Cortex of kidney (tissue), 1 donor: ENCODE measurements at places on chromosomes 7 and 10.

DNA sequence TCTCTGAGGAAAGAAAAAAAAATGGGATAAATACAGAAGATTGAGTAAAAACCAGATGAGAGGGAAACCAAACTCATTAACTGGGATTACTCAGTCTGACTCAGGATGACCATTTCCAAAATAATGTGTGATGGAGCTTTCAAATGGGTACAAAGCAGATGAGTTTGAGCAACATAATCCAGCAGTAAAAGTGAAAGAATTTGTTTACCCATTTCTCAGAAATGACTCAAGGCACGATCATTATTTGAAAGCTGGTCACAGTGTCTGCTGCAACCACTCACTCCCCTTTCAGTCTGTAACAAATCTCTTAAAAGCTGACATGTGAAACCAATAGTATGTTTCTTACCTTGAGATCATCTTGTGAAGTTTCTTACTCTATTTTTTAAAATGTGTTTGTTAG is 104.7 kb upstream of the KLF14 start:
- DNase-seq: no peak

GRCh38 chr7:132639983-132640382 is 63.7 kb upstream of the PLXNA4 start:
- no peak for DNase-seq

DNA sequence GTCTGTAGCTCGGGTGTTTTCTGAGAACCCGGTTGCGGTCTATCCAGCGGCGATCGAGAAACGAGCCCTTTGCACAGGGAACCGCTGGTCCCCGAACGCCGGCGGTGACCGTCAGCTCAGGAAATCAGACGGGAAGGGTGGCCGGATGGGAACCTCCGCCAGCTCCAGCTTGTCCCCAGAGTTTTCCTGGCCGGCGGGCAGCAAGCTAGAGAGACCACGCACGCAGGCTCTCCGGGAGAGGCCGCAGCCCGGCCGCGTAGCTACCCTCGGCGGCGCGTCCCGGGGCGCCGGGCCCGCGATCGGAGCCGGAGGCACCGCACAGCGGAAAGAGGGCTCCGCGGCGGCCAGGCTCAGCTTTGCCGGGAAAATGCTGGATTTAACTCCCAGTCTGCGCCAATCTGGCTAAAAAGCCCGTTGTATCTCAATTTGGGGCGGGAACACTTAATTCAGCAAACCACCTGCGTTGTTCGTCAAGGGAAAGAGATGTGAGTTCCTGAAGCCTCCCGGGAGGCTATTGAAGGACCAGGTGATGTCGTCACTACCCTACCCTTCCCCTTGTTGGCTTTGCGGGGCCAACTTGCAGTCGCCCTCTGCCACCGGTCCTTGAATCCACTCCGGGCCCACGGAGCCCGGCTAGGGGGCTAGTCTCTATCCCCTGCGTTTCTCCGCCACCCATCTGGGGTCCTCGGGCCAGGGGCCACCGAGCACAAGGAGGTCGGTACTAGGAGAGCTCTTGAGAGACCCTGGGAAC is 859 bp upstream of the CH25H start:
- no peak for DNase-seq

DNA sequence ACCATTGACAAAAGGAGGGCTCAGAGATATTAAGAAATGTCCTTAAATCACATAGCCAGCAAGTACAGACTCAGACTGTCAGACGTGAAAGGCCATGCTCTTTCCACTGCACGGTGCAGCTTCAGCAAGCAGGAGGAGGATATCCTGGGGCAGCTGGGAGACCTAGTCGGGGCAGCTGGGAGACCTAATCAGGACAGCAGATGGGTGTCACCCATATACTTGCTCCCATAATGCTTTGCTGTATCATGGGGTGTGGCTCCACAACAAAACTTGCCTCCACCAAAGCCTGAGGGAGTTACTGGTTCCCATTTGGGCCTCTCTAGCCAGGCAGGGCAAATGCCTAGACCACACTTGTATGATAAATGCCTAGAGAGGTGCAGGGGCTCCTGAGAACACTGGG is 55.4 kb downstream of the GRID1 start:
- no peak for DNase-seq

- no peak for DNase-seq
These were observed 8.4 kb upstream of the RBM28 start for GRCh38 chr7:128352153-128352537.

DNA sequence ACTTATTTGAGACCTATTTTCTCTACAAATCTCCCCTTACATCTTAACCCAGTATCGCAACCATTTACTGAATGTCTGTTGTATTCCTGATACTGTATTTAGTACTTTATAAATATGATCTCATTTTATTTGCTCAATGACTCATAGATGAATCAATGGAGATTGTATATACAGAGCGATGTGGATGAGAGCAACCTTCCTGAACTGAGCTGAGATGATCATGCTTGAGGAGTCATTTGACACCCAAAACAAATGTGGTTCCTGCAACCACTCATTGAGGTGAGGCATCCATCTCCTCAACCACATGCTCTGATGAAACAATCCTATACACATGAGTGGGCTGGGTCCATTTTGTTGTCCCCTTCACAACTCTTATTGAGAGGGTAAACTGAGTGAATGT is 250.0 kb downstream of the CDC14C start:
- no peak for DNase-seq
